ENCODE measurements at places on chromosomes 11 and 22. TPM values are rescaled to one million over a fixed set of nuclear protein-coding genes. Genes with fewer than 3 reads are reported as not detected.

DNA sequence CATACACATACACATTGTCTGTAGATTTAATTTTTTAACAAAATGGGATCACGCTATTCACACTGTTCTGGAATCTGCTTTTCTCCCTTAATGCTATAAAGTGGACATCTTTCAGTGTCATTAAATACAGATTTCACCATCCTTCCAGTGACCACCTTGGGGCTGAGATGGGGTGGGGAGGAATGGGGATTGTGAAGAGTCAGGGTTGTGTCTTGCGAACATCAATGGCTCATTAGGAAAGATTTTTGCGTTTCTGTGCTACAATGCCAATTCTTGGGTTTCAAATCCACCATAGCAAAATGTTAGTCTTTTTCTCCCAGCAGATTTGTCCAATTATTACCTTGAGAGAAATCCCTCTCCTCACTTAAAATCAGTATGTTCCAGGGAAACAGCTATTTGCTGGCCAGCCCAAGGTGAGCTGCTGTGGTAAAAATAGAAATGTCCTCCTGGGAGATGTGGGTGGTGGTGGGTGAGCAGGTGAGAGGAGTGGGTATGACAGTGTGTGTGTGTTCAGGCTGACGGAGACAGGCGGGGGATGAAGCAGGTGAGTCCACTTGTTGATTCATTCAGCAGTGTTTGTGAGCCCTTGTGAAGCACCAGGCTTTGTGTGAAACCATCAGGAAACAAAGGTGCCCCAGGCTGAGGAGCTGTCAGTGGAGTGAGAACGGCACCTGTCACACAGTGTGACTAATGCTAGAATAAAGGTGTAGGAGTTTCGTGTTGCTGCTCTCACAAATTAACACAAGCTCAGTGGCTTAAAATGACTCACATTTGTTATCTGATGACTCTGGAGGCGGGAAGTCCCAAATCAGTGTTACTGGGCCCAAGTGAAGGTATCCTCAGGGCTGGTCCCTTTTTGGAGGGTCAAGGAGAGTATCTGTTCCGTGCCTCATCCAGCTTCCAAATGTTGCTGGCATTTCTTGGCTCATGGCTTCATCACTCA is 1.7 kb upstream of the CBX6 start:
- no peak for DNase-seq

Gene MS4A7
- 74.4 TPM for total RNA-seq

Gene CABP4
- total RNA-seq = 0.28 TPM

Gene KRTAP5-8
- not detected for total RNA-seq

Gene OR51B2
- total RNA-seq = 1.3 TPM

Data from adrenal gland (tissue), 19 donors.